Activated CD4-positive, alpha-beta T cell treated with anti-CD3 and anti-CD28 coated beads, Interleukin-2, amount 10 ng/mL, durations not matched to agents 24 days and 14 days (primary cell): ENCODE measurements at places on chromosomes 16 and 17. TPM values are rescaled to one million over a fixed set of nuclear protein-coding genes. Genes with fewer than 3 reads are reported as not detected.

GRCh38 chr17:30915833-30916611 lies 5.7 kb upstream of the ADAP2 start:
- H3K36me3 ChIP-seq = no peaks in the 10 kb centered on the region
- H3K27ac ChIP-seq = no peak overlapping the region
- no peak overlapping the region for H3K4me3 ChIP-seq
- H3K4me1 ChIP-seq = no peaks in the 10 kb centered on the region
- no peak for DNase-seq

- peak overlapping the region; percentile 20 for H3K27ac ChIP-seq
- no peak for DNase-seq
- H3K36me3 ChIP-seq = peaks cover 5% of the 10 kb centered on the region
- no peak overlapping the region for H3K4me3 ChIP-seq
- no peaks in the 10 kb centered on the region for H3K27me3 ChIP-seq
Observed at GRCh38 chr16:58124601-58124915, 4.6 kb downstream of the CFAP20 start.

GRCh38 chr17:63996430-63997182 lies 1.5 kb upstream of the PRR29 start:
- peaks cover 21% of the 10 kb centered on the region for H3K27me3 ChIP-seq
- no peak overlapping the region for H3K4me3 ChIP-seq
- no peak overlapping the region for H3K27ac ChIP-seq
- peaks cover 41% of the 10 kb centered on the region for H3K4me1 ChIP-seq
- DNase-seq = no peak

DNA sequence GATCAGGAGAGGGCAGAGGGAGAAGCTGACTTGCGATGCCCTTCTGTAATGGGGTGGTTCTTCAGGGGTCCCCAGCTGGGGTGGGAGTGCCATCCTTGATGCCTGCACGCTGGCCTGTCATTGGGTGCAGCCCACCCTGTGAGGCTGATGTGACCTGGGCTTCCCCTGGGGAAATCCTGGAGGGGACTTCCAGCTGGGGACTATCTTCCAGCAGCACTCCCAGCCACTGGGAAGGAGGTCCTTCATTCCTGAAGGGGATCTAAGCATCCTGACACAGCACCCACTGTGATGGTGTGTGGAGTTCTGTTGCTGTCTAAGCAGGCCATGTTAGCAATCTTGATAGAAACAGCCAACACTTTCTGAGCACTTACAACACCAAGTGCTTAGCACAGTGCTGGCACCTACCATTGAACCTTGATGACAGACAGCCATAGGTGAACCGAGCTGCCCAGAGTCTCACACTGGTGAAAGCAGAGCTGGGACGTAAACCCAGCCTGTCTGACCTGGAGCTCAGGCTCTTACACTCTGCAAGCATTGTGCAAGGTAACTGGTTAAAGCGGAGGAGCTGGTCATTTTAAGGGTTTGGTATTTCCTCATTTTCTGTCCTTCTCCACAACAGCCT lies 211.3 kb downstream of the CCDC182 start:
- H3K27ac ChIP-seq = peak overlapping the region; percentile 40
- H3K27me3 ChIP-seq = no peaks in the 10 kb centered on the region

MRPL10 gene
- 55.0 and 58.3 TPM in 2 replicates for total RNA-seq

DNA sequence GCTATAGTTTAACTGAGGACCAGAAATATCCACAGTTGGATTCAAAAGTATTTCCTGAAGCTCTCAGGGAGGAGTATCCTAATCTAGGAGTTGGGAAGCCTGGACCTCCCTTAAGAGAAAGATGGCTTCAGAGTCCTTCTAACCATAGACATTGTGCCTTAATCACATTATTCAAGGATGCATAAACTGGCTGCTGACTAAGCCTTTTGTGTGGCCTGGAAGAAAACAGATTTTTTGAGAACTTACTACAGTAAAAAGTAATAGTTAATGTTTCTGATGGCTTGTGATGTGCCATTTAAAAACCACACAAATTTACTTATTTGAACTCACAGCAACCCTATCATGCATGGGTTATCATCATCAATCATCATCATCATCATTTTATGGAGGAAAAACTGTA lies 126.2 kb upstream of the RPL38 start:
- H3K27me3 ChIP-seq = no peaks in the 10 kb centered on the region
- no peak for DNase-seq
- H3K4me3 ChIP-seq = no peak overlapping the region
- no peak overlapping the region for H3K27ac ChIP-seq
- no peaks in the 10 kb centered on the region for H3K36me3 ChIP-seq
- H3K4me1 ChIP-seq = no peaks in the 10 kb centered on the region

DNA sequence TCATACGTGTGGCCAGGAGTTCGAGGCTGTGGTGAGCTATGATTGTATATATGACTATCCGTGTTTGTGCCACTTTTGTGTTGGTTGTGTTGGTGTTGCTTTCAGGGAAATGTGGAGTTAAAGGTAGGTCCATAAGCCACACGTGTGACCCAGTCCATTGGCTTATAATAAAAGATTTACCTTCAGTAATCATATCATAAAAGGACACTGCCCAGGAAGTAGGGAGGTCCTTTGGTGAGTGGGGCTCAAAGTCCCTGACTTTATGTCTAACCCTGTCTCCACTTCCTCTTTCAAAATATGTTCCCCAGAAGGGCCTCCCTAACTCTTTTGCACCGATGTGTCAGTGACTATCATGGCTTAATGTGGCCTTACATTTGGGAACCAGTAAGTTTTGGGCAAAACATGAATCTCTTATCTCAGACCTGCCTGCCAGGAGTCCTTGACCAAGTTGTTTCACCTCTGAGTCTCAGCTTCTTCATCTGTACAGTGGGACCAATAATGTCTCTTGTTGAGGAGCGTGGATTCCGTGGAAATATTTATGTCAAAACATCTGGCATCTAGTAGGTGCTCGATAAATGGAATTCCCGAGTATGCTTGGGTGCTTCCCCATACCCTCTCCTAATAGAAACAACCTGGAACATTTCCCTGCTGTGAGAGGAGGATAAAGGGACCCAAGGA lies 4.8 kb downstream of the TNP2 start:
- peaks cover 3% of the 10 kb centered on the region for H3K27me3 ChIP-seq
- no peaks in the 10 kb centered on the region for H3K36me3 ChIP-seq
- DNase-seq = no peak
- H3K4me3 ChIP-seq = peak overlapping the region; percentile 43
- peaks cover 35% of the 10 kb centered on the region for H3K4me1 ChIP-seq

GRCh38 chr16:88613293-88613692 lies 25.1 kb upstream of the IL17C start:
- H3K4me3 ChIP-seq = no peak overlapping the region
- H3K4me1 ChIP-seq = peaks cover 2% of the 10 kb centered on the region
- H3K27ac ChIP-seq = no peak overlapping the region
- no peaks in the 10 kb centered on the region for H3K27me3 ChIP-seq
- peaks cover 30% of the 10 kb centered on the region for H3K36me3 ChIP-seq

RRAD gene
- 1.3 TPM in 2 replicates for total RNA-seq

- H3K27me3 ChIP-seq = no peaks in the 10 kb centered on the region
- peak; percentile 67 for DNase-seq
- peak overlapping the region; percentile 97 for H3K4me3 ChIP-seq
Observed at GRCh38 chr17:7016418-7016817, 4.0 kb downstream of the RNASEK start.

DNA sequence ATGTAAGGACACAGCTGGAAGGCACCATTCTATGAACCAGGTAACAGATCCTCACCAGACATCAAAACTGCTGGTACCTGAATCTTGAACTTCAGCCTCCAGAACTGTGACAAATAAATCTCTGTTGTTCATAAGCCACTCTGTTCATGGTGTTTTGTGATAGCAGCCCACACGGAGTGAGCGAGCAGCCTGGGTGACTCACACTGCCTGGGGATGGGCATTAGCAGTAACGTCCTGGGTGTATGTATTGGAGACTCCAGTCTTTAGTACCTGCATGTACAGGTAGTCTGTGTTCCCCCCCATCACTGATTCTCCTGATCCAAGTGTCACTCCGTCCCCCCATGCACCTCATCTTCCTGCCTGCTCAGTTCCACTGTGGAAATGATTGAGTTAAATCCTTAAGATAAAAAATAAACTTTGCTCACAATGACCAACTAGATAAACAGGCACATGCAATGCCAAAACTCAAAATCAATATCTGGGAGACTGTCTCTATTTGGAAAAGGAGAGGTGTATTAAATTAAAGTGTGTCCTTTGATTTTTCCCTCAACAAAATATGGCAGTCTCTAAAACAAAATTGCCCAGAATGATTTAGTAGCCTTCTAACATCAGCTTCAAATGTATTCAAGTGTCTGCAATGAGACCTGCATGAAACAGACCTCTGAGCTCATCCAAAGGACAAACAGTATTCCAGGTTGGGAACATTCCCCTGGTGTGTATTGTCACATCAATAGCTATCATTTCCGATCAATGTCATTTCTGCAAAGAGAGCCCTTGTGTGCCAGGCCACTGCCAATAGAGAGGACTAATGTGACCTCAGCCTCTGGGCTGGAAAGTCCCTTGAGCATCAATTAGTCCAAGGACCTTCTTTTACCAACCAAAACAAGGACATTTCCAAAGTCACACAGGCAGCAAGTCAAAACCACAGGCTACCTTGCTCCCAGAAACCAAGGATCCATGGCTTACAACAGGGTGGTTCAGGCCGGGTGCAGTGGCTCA lies 12.2 kb upstream of the VAT1L start:
- no peak overlapping the region for H3K27ac ChIP-seq
- no peaks in the 10 kb centered on the region for H3K36me3 ChIP-seq
- no peaks in the 10 kb centered on the region for H3K27me3 ChIP-seq

- no peaks in the 10 kb centered on the region for H3K4me1 ChIP-seq
- H3K27me3 ChIP-seq = peaks cover 2% of the 10 kb centered on the region
- no peak overlapping the region for H3K27ac ChIP-seq
- H3K36me3 ChIP-seq = no peaks in the 10 kb centered on the region
- DNase-seq = no peak
Observed at GRCh38 chr16:48113471-48113870, 42.3 kb downstream of the ABCC12 start.

- H3K27me3 ChIP-seq = no peaks in the 10 kb centered on the region
- no peak overlapping the region for H3K4me3 ChIP-seq
- H3K36me3 ChIP-seq = no peaks in the 10 kb centered on the region
- H3K27ac ChIP-seq = no peak overlapping the region
- H3K4me1 ChIP-seq = no peaks in the 10 kb centered on the region
Observed at GRCh38 chr16:54417384-54417783, 130.8 kb upstream of the IRX3 start.

DNA sequence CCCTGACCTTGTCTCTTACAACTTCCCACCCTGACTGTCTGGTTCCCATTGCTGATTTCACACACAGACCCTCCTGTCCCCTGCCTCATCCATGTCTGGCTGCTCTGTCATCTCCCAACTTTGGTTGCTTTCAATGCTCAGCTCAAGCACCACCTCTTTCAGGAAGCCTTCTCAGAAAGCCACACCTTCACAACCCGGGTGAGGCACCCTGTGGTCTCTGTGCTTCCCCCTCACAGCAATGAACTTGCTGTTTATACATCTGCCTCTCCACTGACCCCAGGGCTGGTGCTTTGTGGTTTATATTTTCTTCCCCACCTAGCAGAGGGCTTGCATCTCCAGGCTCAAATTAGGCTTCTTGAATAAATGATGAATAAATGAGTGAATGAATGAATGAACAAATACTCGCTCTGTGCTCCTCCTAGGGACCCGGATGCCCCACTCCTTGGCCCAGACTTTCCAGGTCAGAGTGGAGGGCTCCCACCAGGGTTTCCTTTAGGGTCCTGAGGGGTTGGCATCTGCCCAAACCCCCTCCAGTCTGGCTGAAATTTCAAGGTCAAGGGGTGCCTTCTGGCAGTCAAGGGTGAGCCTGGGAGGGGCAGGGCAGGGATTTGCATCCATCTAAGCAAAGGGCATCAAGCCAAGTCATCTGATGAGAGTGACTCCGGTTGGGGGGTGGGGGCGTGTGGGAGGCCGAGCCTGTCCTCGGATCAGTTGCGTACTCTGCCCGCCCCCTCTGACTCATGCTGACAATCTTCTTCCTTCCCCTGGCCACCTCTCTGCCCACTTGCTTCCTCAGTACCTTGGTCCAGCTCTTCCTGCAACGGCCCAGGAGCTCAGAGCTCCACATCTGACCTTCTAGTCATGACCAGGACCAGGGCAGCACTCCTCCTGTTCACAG lies at the start of gene ITGAX:
Gene ITGAX (plus strand): TSS at position 783 of the 898 bp plus-strand sequence. CDS start 79 bp downstream, at position 862.
- peaks cover 56% of the 10 kb centered on the region for H3K4me1 ChIP-seq
- H3K4me3 ChIP-seq = peak within 1 kb of the TSS; percentile 91
- peak; percentile 92 for DNase-seq
- no peaks in the 10 kb centered on the region for H3K27me3 ChIP-seq
- H3K27ac ChIP-seq = peak within 1 kb of the TSS; percentile 95

DNA sequence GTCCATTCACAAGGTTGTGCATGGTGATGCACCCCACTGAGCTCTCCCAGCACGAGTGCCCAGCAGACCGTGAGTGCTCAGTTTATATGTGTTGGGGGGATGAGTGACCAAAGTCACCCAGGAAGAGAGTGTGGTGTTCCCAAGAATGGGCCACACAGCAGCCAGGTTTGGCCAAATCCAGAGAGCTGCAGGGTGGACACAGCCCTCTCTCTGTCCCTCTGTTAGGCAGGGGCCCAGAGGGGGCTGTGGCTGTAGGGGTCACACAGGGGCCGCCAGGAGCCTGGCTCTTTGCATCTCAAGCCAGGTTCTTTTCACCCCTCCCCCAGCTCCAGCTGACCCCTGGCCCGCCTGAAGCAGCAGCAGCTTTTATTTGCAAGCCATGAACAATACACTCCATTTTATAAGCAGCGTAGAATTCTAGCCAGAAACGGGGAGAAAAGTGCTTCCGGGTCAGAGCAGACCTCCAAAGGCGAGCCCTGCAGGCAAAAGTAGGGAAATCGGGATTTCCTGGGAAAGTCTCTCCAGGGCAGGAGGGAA lies 13.3 kb downstream of the COTL1 start:
- no peaks in the 10 kb centered on the region for H3K27me3 ChIP-seq
- no peak for DNase-seq
- H3K36me3 ChIP-seq = peaks cover 59% of the 10 kb centered on the region
- H3K27ac ChIP-seq = peak overlapping the region; percentile 92

CES5A gene
- total RNA-seq = not detected in 2 replicates

DNA sequence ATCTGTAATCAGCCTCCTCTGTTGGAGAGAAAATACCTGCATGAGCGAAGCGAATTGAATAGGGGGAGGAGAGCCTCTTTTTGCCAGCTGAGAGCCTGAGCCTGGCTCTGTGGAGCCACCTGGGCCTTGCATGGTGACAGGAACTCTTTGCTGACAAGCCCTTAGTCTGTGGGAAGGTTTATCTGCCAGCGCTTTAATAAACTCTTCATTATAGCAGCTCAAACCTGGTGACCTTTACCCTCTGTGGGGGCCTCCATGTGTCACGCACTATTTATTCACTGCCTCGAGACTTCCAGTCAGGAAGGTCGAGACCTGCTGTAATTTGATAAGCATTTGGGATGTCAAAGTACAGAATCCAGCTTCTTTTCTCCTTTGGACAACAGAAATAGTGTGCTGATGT lies 282.6 kb downstream of the CBLN1 start:
- H3K4me3 ChIP-seq = no peak overlapping the region
- no peaks in the 10 kb centered on the region for H3K4me1 ChIP-seq
- no peaks in the 10 kb centered on the region for H3K27me3 ChIP-seq
- no peak for DNase-seq
- H3K27ac ChIP-seq = no peak overlapping the region
- no peaks in the 10 kb centered on the region for H3K36me3 ChIP-seq
